ENCODE measurements at places on chromosomes 4 and X.

GRCh38 chr4:89269121-89269666, 38.4 kb downstream of the GPRIN3 start:
- DNase-seq: no peak

DNA sequence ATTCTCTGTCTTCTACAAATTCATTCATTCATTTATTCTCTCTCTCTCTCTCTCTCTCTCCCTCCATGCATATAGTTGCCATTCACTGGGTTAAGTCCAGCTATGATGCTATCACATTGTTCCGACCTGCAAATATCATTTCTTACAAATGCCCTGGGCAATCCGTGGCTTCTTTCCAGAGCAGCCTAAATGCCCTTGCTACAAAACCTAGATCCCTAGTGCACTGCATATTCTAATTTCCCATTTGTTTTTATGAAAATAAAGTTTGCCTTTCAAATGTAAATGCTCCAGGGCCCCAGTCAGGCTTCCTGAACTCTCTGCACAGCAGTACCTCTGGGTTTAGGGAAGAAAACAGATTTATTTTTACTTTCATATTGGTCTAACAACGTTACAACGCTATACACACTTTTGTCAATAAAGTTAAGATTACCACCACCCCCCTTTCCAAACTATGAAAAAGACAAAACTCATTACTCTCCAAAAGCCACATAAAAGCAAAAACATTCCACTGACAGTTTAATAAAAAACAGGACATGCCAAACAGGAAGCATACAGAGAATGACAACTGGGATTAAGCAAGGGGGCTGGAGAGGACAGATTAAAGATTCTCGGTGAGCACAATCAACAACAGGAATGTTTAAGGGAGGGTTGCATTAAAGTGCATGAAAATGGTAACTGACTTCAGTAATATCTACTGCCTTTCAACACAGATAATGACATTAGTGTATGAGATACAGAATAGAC, 104.3 kb downstream of the USP46 start:
- no peak for DNase-seq

- no peak for DNase-seq
These were observed 102.2 kb upstream of the NKX1-1 start for GRCh38 chr4:1508161-1509160.

DNA sequence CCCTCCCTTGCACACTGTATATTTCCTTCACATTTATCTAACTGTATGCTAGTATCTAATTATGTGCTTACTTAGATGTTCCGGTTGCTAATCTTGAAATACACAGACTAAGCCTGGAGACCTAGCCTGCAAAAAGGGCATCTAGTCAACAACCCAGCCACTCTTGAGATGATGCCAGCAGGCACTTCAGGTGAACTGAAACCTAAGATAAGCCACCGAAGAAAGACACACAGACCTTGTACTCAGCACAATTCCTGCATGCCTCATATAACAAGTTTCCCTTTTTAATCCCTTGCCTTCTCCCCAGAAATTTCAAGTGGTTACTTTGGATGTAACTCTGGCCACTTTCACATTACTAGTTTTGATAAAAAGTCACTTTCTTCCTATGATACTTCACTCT, 2506.6 kb downstream of the ARAP2 start:
- no peak for DNase-seq

GRCh38 chrX:129629837-129630236, 24.9 kb downstream of the APLN start:
- DNase-seq: no peak

- no peak for DNase-seq
These were observed 50.1 kb upstream of the SYTL5 start for GRCh38 chrX:37956223-37956622.

DNA sequence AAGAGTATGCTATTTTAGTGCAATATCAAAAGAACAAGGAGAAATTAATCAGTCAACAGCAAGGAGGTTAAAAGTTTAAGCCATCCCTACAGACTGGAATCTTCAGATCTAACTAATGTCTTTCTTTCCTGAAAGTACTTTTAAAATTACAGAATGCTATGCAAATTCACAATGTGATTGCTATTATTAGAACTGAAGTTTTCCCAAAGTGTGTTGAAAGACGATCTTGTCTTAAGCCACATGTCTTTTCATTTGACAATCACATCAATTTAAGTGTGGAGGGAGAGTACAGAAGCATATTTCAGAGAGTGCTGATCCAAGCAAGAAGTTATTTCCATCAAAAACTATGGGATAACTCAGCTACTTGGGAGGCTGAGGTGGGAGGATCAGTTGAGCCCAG, 64.7 kb upstream of the TNIP3 start:
- no peak for DNase-seq

DNA sequence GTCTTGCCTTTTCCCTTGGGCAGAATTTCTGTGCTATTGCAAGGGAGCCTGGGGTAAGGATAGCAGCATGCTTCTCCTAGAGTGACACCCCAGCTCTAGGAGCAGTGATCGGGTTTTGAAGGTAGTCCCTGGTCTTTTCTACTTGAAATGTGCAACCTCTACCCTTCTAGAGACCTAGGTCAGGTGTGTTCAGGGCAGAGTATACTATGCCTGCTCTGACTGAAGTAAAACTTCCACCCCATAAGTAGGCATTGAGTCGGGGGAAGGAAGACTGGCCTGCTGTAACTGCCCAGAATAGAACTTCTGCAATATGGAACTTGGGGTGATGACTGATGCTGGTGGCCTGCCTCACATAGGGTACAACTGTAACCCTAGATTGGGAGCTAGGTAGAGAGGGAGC, 80.9 kb downstream of the ARHGAP36 start:
- no peak for DNase-seq

GRCh38 chr4:111128327-111128726, 505.4 kb upstream of the PITX2 start:
- DNase-seq: no peak

DNA sequence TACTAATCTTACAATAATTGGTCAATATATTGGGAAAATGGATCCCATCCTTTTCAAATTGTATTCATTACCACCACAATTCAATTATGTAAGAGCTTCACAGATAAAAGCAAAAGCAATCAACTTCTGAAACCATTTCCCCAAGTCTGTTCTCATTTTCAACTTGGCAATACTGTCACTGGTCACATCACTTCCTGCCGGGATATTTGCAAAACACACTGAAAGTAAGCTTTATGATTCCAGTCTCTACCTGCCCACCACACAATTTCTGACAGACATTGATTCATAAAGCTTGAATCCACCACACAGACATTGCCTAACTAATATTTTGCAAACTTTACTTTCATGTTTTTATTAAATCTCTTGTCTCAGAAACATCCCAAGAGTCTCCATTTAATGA, 53.6 kb downstream of the LIN54 start:
- no peak for DNase-seq

GRCh38 chrX:7062276-7062675, 85.2 kb upstream of the STS start:
- DNase-seq: no peak

GRCh38 chr4:88599714-88600113, 7.4 kb downstream of the HERC3 start:
- DNase-seq: no peak

- peak; percentile 15 for DNase-seq
These were observed 6.2 kb upstream of the IQSEC2 start for GRCh38 chrX:53287493-53288138.

DNA sequence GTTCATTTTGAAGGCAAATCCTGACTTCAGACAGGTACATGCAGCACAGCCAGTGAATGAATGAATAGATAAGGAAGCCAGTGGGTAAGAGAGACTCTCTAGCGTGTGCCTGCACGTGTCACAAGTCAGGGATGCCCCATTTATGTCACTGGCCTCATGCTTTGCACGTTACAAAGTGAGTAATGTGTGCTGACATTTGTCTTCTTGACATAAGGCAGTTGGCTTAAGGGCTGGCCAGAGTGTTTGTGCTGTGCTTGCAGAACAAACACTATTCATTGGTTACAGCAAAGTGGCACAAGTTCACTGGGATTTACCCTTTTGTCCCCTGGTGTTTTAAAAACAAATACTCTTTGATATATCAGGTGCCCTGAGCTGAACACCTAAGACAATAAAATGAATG, 55.9 kb downstream of the CRMP1 start:
- no peak for DNase-seq

DNA sequence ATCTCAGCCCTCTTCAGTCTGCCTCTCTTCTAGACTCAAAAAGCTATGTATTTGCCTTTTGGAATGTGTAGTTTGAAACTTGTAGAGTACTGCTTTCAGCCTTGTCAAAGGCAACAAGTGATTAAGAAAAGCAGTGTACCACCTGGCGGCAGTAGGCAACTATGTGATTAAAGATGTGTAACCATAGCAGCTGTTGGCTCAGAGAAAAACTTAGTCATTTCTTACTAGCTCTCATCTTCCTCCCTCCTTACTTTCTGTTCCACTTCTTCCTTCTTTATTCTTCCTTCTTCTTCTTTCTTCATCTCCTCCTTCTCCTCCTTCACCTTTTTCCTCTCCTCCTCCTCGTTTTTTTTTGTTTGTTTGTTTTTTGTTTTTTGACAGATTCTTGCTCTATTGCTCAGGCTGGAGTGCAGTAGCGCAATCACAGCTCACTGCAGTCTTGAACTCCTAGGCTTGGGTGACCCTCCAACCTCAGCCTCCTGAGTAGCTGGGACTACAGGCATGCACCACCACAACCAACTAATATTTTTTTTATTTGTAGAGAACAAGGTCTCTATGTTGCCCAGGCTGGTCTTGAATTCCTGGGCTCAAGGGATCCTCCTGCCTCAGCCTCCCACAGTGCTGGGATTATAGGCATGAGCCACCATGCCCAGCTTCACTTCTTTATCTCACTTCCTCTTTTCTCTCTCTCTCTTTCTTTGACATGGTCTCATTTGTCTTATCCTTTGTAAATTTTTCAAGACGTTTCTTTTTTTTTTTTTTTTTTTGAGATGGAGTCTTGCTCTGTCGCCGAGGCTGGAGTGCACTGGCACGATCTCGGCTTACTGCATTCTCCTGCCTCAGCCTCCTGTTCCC, 32.6 kb downstream of the ABHD18 start:
- peak; percentile 13 for DNase-seq

GRCh38 chrX:86066998-86067397, 19.6 kb upstream of the CHM start:
- DNase-seq: no peak

GRCh38 chrX:132173647-132174046, 45.6 kb downstream of the RAP2C start:
- no peak for DNase-seq

GRCh38 chrX:150565551-150565950, 2.9 kb upstream of the MTM1 start:
- no peak for DNase-seq

DNA sequence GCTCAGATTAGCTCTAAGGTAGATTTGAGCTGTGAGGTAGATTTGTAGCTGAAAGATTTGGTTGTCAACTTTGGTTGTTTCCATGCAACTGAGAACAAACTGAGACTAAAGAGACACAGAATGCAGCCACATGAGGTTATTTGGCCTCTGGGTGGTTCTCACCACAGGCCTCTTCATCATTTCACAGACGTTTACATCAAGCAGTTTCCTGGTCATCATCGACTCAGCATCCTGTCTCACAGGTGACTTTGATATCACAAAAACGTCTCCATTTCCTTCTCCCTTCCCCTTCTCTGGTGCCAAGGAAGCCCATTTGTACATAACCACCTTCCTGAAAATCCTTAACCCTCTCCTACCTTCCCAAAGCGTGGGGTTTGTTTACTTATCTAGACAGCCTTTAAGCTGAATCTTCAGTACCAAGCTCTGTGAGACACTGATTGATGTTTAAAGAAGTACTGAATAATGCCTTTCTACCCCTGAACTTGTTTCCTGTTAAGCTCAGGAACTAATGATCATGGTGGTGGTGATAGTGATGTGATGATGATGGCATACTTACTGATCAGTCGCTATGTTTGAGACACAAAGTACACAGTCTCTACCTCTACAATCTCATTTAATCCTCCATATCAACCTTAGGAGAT, 81.9 kb downstream of the FAM114A1 start:
- DNase-seq: no peak

DNA sequence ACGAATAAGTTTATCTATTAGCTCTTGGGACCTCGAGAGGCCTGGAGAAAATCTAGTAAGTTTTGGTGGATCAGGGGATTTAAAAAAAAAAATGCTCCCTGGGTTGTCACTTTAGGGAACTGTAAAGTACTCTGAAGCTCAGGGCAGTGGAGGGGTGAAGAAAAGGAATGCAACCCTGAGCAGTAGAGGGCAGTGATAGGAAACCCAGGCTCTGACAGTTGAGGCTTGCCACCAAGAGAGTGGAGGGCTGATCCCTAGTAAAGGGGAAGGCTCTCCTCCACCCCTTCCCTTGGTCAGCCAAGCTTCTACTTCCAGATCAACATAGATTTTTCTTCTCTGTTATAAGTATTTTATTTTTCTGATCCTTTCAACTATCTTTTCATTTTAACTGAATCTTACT, 73.1 kb downstream of the FBXO8 start:
- no peak for DNase-seq

- no peak for DNase-seq
These were observed 31.8 kb downstream of the CSF2RA start for GRCh38 chrX:1300449-1300848.

DNA sequence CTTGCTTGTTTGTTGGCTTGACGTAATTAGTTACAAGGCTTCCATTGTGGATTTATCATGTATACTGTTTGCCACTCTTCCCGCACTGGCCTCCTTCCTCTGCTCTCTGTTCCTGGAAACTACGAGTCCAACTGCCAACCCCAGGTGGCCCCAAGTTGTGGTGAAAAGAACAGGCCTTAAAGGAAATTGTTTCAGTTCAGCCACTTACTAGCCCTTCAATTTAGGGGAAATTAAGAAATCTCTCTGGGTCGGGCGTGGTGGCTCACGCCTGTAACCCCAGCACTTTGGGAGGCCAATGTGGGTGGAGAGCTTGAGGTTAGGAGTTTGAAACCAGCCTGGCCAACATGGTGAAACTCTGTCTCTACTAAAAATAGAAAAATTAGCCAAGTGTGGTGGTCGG, 28.0 kb downstream of the RBM47 start:
- no peak for DNase-seq

DNA sequence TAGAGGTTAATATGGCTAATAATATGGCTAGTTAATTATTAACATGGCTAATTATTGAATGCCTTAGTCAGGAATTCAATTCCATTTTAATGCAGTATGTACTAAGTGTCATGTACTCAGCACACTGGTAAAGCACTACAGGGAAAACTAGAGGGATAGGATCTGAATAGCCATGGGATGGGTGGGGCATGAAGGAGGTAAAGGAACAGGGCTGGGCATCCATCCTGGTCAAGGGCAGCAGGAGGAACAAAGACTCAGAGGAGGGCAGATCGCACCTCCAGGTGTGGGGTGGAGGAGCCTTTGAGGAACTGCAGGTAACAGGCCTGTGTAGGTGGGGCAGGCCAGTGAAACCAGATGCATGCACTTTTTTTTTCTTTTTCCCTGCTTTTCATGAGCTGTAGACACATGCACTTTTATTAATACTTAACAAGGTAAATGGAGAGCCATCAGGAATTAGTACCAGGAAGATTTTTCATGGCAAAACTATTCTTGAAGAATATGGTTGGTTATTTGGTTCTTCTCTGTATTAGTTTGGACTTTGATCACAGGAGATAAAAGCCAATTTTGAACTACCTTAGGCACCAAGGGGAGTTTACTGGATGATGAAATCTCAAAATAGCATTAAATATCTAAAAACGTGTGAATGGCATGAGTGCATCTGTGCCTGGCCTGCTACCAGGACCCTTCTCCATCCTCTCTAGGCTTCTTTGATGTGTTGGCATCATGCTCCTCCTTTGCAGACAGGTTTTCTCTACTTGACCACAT, 88.3 kb downstream of the CC2D2A start:
- no peak for DNase-seq

GRCh38 chr4:33543941-33544450, 2700.3 kb downstream of the ARAP2 start:
- DNase-seq: no peak

GRCh38 chrX:40090961-40091360, 6.8 kb downstream of the BCOR start:
- no peak for DNase-seq
